SHP77 treated with DMSO at 0.1 percent for 48 hours (cell line): ENCODE measurements at places on chromosomes 12 and 14.

- DNase-seq, result no peak
Measured at GRCh38 chr14:76129851-76130576, 21.7 kb upstream of the GPATCH2L start.

DNA sequence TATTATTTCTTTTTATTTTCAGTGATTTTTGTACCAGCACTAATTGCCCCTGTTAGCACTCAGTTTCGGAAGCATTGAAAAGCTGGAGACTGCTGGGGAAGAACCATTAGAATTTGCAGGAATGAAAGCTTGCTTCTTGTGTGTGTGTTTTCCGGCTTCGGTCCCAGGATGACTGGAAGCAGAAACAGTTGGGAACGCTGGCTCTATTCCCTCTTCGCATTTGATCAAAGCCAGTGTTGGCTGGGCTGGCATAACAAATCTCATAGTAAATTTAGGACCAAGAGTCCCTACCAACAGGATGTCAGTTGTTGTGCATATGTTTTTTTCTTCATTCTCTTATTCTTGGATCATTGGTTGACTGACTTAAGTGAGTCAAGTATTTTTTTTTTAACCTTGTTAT is 53.6 kb upstream of the TRAF3 start:
- no peak for DNase-seq

DNA sequence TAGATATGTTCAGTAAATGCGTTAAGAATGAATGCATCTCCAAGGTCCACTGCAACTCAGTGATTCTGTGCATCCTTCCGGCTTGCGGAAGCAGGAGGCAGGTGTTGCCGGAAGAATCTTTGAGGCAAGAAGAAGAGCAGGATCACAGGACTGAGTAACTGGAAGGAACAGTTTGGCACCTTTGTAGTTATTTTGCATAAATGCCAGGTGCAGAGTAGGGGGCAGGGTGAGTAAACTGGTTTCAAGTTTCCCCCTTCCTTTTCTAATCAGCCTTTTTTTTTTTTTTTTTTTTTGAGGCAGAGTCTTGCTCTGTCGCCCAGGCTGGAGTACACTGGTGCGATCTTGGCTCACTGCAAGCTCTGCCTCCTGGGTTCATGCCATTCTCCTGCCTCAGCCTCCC is 22.3 kb downstream of the DYRK4 start:
- no peak for DNase-seq

DNA sequence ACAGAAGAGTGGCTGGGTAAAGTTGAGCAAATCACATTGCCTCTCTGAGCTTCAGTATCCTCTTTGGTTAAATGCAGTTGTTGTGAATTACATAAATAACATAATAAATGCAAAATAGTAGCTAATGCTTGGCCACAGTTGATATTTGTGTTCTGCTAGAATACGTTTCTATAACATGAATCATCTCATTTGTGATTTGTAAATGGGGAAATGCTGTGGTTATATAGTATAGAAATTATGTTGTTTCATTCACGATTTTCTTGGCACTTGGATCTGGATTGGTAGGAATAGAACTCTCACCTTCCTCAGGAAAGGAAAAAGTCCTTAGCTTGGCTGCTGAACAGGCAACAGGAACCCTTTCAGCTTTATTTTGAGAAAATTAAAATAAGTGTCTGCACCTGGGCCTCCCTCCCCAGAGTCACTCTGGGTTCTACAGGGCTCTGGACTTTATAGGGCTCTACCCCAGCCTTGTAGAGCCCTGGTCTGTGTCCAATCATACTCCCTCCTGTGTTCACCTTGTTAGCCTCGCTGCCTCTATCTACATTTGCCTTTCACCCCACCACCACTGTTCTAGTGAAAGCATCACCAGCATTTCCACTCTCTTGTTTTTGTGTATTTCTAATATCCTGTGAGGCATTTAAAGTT is 107.7 kb upstream of the BCAT1 start:
- no peak for DNase-seq

DNA sequence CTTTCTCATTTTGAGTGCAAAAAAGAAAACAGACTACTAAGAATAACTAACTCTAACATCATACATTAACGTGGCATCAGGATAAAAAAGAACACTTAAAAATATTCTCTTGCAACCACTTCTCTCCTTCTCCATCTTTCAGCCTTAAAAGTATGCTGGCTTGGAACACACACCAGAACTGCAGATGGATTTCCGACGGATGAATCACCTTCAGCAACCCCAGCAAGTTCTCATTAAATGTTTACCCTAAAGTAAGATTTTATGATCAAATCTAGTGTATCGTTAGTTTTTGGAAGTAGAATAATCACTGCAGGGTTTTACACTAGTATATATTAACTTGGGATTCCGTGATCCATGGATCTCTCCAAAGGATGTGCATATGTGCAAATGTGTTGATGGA is 1.2 kb downstream of the NEK9 start:
- DNase-seq, result no peak

DNA sequence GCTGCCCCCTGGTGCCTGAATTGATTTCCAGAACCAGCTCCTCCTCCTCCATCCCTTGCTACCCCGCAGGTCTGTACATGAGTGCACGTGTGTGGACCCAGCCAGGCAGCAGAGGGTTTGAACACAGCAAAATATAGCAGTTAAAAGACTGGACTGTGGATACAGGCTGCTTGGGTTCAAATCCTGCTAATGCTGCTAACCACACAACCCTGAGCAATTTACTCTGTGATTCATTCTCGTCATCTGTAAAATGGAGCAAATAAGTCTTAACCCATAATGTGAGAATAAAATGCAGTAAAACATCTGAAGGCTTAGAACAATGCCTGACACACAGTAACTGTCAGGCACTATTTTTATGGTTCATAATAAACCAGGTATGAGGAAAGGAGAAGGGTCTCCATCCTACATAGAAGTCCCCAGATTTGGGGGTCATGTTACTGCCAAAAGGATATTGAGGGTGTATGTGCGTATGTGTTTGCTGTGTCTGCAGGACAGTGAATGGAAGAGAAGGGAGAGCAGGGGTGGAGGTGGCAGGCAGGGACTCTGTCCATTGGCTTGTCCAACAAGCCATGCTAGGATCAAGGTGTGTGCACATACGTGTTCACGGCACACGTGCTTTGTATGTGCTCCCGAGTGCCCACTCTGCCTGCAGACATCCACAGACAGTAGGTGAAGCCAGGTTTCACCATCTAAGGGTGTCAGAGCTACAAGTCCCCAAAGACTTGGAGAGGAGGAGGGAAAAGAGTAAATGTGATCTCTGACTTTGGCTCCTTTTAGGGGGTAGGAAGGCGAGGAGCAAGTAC is 1.5 kb upstream of the STAT6 start:
- DNase-seq, result peak; percentile 33

- no peak for DNase-seq
Measured at GRCh38 chr12:83256562-83256961, 569.9 kb downstream of the TMTC2 start.

GRCh38 chr14:97218691-97219430 is 421.7 kb downstream of the VRK1 start:
- no peak for DNase-seq

- no peak for DNase-seq
Measured at GRCh38 chr14:91888641-91889476, 21.5 kb upstream of the TC2N start.

- DNase-seq, result no peak
Measured at GRCh38 chr12:26713885-26714383, 119.1 kb downstream of the ITPR2 start.

- no peak for DNase-seq
Measured at GRCh38 chr12:94813314-94813713, 163.0 kb upstream of the TMCC3 start.

DNA sequence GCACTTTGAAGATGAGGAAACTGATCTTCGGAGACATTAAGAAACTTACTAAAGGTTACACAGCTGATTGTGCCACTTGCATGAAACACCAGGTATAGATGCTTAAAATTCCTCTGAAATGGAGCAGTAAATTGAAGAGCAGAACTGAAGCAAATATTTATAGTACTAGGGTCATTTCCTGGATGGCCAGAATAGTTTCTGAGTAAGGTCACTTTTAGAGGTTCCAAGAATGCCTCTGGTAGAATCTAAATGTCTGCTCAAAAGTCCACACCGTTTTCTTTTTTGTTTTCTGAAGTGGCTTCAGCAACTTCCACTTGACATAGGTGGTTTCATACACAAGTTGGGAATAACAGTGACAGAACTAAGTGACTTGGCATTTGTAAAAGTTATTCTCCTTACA is 19.4 kb downstream of the TPH2 start:
- no peak for DNase-seq

- no peak for DNase-seq
Measured at GRCh38 chr14:75907756-75908359, 73.9 kb downstream of the TGFB3 start.

DNA sequence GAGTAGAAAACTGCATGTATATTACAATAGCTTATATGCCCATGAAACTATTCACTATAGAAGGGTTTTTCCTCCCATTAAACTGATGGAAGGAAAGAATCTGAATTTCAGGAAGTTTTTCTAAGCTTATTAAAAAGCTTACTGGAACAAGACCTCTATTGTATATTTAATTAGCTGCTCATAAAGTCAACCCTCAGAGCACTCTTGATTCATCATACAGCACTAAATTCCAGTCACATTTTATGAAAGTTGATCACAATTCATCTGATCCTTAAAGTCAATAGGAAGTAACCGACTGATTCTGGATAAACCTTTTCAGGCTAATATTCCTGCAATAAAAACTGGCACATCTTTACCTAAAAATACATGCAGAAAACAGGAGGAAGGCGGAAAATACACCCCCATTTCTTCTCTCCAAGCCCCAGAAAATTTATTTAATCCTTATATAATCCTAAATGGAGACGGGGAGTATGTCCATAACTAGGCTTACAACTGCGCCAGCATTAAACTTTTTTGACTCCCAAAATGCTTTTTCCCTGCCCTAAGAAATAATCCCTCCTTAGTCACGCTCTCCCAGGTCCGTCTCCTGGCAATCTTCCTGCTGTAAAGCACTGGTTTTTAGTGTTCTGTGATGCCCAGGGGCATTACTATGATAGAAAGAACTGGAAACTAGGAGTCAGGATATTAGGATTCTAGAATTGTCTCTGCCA is 35.3 kb downstream of the DICER1 start:
- no peak for DNase-seq

- no peak for DNase-seq
Measured at GRCh38 chr14:20556500-20557211, 4.2 kb downstream of the RNASE9 start.

DNA sequence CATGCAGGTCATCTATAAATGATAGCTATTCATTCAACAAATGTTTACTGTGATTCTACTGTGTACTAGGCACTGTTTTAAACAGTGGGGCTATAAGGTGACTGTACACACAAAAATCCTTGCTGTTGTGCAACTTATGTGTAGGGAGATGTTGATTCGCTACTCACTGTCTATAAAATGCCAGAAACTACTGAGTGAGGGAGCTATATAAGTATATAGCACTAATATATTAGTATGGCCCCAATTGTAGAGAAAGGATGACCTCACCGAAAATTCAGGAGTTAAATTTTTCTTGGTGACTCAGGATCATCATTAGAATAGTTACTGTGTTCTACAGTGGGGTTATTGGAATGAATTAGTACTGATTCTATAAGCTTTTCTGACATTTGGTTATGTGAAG is 117.4 kb downstream of the TGFB3 start:
- no peak for DNase-seq

GRCh38 chr12:50536831-50537537 is 32.2 kb downstream of the DIP2B start:
- no peak for DNase-seq

- DNase-seq, result no peak
Measured at GRCh38 chr12:31297572-31298514, 28.1 kb downstream of the SINHCAF start.
